ENCODE measurements at places on chromosomes 4 and X.

GRCh38 chrX:7542587-7543380, 300.2 kb upstream of the VCX start:
- DNase-seq = no peak

- no peak for DNase-seq
Measured at GRCh38 chrX:39672405-39672804, 425.4 kb downstream of the BCOR start.

DNA sequence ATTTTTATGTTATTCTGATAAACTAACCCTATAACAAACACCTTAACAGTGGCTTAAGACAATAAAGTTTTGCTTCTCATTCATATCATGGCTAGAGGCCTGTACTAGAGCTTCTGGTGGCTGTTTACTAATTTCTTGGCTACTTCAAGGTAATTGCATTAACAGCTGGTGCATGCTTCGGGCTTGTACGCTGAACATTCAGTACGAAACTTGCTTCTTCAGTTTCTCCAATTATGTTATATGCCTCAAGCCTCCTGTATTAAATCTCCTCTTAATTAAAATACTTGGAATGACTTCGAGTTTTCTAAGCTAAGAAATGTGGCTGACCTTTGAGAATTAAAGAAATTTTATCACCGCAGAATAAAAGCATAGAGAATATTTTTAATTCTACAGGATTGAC, 138.9 kb upstream of the TRAM1L1 start:
- DNase-seq = no peak

GRCh38 chrX:4004822-4005221, 291.4 kb upstream of the PRKX start:
- DNase-seq = no peak

DNA sequence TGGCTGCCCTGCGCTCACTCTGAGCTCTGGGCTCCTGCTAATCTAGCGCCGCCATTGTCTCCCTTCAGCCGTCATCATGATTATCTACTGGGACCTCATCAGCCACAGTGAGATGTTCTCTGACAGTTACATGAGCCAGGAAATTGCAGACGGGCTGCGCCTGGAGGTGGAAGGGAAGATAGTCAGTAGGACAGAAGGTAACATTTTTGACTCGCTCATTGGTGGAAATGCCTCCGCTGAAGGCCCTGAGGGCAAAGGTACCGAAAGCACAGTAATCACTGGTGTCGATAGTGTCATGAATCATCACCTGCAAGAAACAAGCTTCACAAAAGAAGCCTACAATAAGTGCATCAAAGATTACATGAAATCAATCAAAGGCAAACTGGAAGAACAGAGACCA, 21.8 kb upstream of the PIN4 start:
- no peak for DNase-seq

GRCh38 chr4:113899271-113900070, 80.0 kb downstream of the ARSJ start:
- no peak for DNase-seq

DNA sequence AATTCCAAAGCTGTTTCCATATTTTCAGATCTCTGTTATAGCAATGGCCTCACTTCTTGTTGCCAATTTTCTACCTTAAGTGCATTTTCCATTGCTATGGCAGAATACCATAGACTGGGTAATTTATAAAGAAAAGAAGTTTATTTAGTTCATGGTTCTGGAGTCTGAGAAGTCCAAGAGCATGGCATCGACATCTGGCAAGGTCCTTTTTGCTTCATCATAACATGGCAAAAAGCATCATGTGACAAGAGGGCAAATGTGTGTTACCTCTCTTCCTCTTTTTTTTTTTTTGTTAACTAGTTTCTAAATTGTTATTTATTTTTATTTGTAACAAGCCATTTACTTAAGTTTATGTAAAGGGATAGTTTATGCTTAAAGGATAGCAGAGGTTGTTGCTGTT, 45.2 kb upstream of the SYTL5 start:
- DNase-seq = no peak

GRCh38 chr4:119116925-119117900, 18.4 kb upstream of the MYOZ2 start:
- DNase-seq = no peak

GRCh38 chr4:149296084-149296483, 519.6 kb downstream of the IQCM start:
- DNase-seq = no peak

GRCh38 chrX:118115953-118116712, 477 bp downstream of the KLHL13 start:
- no peak for DNase-seq

DNA sequence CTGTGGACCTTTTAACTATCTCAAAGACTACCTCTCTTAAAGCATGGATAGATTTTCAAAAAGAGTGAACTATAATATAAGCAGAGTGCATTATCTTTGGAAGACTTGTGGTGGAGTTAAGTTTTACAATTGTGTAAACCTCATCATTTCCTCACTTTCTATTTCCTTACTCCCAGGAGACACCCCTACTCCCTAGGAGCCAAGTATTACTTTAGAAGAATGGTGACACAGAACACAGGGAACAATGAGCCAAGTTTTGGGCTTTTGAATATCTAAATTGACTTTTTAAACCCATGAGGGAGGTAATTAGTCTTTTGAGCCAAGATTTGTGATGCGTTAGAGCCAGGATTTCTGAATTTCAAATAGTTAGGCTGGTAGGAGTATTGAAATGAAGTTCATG, 78.9 kb upstream of the UNC5C start:
- no peak for DNase-seq

DNA sequence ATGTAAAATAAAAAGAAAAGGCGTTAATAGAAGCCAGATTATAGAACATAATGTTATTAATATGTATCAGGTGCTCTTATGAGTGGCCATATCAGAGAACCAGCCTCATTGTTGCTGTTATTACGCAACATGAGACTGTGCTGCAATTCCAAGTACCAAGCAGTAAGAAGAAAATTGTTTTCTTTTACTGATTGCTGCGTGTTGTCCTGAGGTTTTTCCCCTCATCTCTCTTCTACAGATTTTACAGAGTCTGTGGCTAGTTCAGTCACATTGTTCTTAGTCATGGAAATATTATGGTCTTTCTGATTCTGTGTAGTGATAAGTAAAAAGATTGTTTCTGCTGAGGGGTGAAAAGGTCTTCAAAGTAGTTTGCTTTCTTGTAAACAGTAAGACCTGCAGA, 55.9 kb downstream of the NPNT start:
- DNase-seq = no peak

- no peak for DNase-seq
Measured at GRCh38 chr4:146638786-146639505, at the start of gene POU4F2. Gene POU4F2, plus strand, starts transcription at chr4:146638893. Its CDS starts 248 bp downstream, at chr4:146639141.

DNA sequence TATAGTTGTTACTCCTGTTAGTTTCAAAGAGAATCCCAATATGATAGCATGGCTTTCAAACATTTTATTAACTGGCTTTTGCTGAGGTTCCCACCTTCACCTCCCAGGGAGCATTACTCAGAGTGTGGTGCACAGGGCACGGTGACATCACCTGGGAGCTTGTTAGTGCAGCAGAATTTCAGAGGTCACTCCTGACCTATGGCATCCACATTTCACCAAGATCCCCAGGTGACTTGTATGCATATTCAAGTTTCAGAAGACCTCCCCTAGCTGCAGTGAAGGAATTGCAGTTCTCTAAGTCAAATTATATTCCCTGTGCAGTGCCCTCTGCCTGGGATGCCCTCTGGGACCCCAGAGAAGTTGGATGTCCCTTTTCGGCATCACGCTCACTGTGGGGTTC, 29.7 kb upstream of the LNX1 start:
- no peak for DNase-seq

DNA sequence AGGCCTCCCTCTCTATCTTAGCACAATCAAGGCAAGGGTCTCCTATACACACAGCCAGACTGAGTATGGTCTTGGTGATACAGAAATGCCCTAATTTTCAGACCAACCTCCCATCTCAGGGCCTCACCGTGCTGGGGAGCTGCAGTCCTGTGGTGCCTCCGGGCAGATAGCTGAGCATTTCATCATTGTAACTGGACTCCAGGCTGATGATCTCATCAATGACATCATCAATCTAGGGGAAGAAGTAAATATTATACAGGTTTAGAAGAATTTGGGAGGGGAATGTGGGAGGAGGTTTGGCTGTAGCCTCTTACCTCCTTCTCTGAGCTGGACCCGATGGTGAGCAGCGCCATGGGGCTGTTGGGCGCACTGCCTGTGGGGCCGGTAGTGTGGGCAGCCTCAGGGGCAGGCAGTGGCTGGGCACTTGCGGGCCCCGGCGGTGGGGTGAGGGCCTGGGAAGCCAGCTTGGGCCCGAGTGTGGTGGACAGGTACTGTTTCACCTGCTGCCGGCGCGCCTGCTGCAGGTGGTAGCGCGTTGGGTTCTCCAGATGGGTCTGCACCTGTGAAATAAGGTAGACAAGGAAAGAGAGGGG, 5.2 kb downstream of the TFE3 start:
- no peak for DNase-seq

DNA sequence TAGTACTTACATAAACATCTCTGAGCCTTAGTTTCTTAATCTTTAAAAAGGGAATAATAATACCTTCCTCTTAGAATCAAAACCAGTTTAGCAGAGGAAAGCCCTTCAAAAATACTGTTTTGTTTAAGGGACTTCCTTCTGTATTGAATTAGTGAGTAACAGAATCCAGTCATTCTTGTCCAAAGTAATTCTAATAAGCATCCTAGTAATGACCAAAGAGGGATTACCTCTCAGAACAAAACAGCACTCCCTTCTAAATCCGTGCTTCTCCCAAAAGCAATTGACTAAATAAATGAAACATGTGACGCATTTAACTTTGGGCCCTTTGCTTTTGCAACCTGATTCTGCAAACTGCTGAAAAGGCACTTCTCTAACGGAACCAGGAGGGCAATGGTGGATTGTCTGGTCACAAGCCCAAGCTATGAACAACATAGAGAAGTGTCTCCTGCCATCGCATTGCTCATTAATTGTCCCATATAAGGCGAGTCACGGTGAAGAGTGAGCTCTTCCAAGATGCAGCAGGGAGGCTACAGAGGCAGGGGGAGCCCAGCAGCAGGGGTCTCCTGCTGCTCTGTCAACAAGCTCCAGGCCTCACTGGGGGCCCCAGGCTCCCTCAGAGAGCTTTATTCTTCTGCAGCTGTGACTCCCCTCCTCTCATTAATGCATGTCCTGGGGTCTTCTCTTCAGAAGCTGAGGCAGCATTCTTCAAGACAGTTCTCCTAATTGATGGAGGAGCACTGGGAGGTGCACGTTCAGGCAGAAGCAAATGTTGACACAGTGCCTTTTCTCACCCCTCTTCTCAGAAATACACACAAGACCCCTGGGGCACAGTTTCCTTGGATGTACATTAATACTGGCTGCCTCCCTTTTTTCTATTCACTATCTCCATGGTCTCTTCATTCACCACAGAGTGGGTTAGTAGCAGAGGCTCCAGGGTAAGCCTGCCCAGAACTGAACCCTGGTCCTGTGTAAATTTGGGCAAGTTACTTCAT, 419.6 kb upstream of the RASGEF1B start:
- no peak for DNase-seq

DNA sequence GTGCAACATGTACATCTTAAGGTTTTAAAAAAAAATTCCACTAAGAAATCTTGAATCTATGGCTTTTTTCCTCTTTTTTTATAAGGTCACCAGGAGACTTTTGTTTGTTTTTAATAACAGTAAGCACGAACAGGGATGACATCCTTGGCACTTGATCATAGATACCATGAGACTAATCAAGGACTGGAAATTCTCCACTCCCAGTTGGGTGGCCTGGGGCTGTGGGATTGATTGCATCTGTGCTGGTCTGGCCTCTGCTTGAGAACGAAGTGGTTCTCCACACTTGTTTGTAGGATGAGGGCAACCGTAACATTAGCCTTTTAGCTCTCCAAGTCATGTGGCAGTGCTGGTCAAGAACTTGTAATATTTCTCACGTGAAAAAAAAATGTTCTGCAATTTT, 35.4 kb downstream of the SNX25 start:
- DNase-seq = no peak

GRCh38 chr4:101280866-101281600, 66.3 kb downstream of the PPP3CA start:
- DNase-seq = no peak

DNA sequence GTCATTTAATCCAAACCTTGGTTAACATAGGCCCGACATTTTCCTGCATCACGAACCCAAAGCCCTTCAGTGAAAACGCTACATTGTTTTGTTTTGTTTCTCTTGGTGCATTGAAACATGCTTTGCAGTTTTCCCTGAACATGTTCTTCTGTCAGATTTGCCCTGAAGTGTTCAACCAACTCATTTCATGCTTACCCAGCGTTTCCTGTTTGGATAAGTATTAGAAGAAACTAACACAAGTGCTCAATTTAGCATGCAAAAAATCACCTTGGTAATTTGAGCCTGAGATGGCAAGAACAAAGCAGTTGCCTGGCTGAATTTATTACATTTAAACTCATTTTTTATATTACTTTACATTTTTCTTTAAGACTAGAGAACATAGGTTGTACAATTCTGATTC, 160.1 kb upstream of the VCX3A start:
- no peak for DNase-seq

DNA sequence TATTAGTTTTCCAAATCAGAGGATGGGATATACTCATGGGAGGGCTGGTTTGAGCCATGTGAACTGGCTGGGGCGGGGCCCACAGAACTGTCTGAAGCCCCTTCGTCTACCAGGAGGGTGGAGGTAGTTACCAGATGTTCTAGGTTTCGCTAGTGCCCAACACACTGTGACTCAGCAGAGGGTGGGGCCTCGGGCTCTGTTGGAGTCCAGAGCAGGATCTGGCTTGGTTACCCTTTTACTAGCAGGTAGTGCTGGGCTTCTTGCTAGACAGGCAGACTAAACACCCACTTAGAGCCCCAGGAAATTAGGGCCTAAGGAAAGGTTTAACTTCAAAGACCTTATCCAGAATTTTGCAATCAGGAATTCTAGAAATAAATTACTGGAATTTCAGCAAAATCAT, 56.2 kb upstream of the CHRDL1 start:
- DNase-seq = no peak

DNA sequence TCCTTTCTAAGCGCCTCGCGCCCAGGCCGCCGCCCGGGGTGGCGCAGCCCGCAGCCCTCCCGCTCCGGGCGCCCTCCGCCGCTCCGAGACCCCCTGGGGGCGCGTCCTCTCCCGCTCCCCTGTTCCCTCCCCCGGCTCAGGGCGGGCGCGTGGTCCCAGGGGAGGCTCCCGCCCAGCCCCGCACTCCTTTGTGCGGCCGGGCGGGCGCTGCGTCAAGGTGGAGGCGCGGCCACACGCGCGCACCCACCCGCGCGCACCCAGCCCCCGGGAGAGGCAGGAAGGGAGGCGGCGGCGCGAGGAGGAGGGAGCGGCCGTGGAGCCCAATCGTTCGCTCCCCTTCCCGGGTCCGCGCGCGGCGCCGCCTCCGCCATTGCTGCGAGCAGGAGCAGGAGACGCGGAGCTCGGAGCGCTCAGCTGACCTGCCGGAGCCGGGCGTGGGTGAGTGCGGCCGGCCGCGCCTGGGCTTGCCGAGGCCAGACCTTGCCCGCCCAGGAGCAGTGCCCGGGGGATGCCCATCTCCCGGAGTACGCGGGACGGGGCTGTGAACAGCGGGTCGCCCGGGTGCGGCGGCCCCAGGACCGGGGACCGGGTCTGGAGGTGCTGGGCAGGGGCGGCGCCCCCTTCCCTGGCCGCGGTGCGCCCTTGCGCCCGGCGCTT, at the start of gene NSG1:
TSS of gene NSG1 (plus strand) at position 367 of the 657 bp plus-strand sequence. CDS start 528 bp downstream, outside the sequence.
- peak; percentile 79 for DNase-seq

GRCh38 chr4:73341454-73341853, 62.6 kb upstream of the ALB start:
- DNase-seq = no peak

GRCh38 chr4:87716371-87717265, 66.5 kb downstream of the DMP1 start:
- no peak for DNase-seq

All from dorsolateral prefrontal cortex (tissue), 122 donors.